ENCODE measurements at places on chromosomes 11 and 22.

- no peak for DNase-seq
Observed at GRCh38 chr22:17890245-17890671, 116.0 kb upstream of the BID start.

GRCh38 chr11:37721485-37721884, 1123.4 kb upstream of the RAG2 start:
- no peak for DNase-seq

DNA sequence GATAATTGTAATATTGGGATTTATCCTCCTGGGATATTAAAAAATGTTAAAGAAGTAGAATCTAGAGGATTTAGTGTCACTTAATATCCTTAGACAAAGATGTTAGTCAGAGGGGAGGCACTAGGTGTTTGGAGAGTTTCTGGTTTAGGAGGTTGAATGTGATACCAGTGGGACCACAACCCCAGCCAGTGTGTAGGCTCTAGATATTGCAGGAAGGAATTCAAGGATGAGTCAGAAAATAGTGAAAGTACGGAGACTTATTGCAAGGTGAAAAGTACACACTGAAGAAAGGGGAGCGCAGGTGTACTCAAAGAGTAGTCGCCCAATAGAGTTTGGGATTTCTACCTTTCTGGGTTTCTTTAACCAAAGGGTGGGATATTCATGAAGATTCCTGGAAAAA, 5.7 kb upstream of the TMEM41B start:
- no peak for DNase-seq

DNA sequence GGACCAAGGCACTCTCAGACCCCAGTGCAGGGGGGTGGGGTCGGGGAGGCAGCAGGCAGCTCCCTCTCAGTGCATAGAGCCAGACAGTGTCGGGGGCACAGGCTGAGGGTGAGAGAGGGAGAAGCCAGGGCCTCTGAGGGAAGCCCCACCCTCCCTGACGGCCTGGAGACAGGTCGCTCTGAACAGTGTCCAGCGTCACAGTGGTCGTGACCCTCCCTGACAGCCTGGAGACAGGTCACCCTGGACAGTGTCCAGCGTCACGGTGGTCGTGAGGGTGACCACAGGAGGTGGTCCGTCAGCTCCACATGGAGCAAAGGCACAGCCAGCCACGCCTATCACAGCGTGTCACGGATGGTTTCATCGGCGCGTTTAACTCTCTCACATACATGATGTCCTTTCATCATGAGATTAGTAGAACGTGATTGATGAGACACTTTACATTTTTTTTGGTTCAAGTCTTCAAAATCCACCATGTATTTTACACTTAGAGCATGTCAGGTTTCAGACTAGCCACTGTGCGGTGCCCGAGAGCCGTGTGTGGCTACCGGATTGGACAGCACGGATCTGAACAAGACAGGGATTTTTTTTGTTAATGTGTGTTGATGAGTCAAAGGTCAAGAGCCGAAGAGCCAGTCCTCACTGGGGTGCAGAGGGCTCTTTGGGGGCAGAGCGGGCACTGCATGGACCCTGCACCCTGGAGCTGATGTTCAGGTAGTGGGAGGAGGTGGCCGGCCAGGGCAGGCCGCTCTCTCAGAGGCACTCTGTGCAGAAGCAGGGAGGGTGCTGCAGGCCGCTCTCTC, 23.9 kb upstream of the PANX2 start:
- peak; percentile 33 for DNase-seq

DNA sequence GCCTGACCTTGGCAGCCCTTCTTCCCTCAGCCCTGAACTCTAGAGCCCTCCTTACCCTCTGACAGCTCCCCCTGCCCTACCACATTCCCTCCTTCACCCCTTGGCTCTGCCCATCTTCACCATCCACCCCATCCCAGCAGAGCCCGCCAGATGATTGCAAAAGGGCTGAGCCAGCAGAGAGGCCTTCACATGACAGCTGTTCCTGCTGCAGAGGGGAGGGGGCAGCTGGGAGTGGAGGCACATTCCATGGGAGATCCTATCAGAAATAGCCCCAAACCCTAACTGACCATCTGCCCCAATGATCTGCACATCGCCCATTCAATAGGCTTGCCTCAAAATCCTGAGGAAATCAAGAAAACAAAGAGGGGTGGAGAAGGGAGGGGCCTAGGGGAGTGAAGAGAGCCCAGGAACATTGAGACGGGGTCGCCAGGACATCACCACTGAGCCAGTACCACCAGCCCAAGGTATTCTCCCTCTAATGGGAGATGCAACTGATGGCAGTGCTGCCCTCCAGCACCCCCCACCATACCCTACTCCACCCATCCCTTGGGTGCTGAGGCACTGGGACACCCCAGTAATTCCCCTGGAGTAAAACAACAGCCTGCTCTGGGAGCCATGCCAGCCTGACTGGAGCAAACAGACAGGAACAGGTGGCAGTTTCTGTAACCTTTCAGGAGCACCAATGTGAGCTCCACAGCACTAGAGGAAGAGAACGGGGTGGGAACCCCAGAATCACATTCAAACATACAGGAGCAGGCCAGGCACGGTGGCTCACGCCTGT, 8.0 kb upstream of the AHNAK start:
- no peak for DNase-seq

- DNase-seq: no peak
Observed at GRCh38 chr22:44623771-44624510, 78.1 kb upstream of the PRR5 start.

- no peak for DNase-seq
Observed at GRCh38 chr11:7936615-7937014, 4.9 kb downstream of the OR10A3 start.

DNA sequence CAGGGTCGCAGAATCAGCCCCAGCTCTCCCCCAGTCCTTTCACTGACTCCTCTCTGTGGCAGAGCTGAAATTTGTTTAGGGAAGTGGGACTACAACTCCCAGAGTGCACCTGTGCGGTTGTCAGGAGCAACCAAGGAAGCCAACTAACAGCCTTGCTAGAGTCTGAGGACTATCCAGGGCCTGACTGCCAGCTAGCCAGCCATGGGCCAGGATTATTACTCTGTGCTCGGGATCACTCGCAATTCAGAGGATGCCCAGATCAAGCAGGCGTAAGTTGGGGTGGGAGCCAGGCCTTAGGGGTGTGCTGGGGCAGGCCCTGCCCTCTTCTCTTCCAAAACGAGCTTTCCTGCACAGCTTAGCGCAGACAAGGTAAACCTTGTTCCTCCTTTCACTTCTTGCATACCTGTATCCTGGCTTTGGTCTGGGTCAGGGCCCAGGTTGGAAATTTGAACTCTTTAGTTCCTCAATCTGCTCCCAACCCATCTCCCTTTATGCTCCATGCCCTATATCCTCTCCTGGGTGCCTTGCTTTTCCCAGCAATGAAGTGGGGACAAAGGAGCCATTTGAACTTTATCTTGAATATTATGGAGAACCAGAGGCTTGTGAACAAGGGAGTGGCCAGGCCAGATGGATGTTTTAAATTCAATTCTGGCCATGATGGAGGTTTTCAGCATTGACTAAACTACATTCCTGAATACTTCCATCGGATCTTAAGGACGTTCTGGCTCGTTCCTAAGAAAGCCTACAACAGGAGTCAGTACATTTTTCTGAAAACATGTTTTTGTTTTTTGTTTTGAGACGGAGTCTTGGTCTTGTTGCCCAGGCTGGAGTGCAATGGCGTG, at the start of gene DNAJB13:
Gene DNAJB13 (plus strand): TSS at position 158 of the 842 bp plus-strand sequence. CDS start 44 bp downstream, at position 202.
- no peak for DNase-seq

- no peak for DNase-seq
Observed at GRCh38 chr22:43363315-43364168, 20.4 kb upstream of the SCUBE1 start.

- DNase-seq: no peak
Observed at GRCh38 chr11:93740031-93740729, 1.1 kb downstream of the TAF1D start.

GRCh38 chr11:70915158-70915985, 337.0 kb downstream of the SHANK2 start:
- DNase-seq: no peak

- DNase-seq: no peak
Observed at GRCh38 chr22:22820626-22821025, 67.0 kb upstream of the IGLL5 start.

GRCh38 chr11:84292006-84292405, 1005.8 kb upstream of the CCDC90B start:
- DNase-seq: no peak

- DNase-seq: no peak
Observed at GRCh38 chr22:19880786-19881569, 26.3 kb upstream of the GNB1L start.

GRCh38 chr11:4095509-4096230, 1.1 kb downstream of the RRM1 start:
- no peak for DNase-seq

DNA sequence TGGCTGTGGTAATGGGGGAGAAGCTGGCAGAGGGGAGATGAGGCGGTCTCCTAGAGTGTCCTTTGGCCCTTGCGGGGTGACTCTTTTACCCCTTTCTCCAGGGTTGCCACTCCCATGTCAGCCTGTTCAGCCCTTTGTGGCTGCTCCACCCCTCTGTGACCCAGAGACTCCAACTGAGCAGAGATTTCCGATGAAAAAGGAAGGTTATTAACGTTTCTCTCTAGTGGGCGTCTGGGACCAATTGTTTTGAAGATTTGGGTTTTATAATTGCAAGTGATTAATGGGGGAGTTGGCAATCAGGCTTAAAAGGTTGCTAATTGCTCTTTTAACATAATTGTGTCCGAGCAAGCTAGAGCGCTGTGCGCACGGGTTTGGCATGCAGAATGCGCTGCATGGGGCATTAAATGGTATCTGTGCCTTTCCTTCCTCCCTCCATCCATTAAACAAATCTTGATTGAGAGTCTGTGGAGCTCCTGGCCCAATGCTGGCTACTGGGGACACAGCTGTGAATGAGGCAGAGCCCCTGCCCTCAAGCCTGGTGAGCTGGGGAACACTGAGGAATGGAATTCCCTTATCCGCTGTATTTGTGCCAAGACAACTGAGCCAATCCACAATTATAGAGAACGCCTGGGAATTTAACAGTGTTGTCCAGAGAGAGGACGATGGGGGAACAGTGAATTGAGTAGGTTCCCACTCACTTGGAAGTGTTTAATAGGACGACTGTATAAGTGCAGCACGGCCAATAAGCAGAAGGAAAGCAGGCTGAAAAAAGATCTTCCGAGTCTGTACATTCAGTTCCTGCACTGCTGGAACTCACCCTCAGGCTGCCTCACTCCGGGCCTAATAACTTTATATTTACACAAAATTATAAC, 295.9 kb downstream of the MIAT start:
- DNase-seq: no peak
